ENCODE measurements at places on chromosomes 2 and 18.

GRCh38 chr2:29347774-29348461, 232.7 kb downstream of the CLIP4 start:
- DNase-seq = no peak

- no peak for DNase-seq
Measured at GRCh38 chr2:240512109-240512485, 45.7 kb downstream of the ANKMY1 start.

- DNase-seq = no peak
Measured at GRCh38 chr18:9775178-9775577, 67.1 kb downstream of the RAB31 start.

- no peak for DNase-seq
Measured at GRCh38 chr18:66119347-66119746, 368.5 kb downstream of the CDH7 start.

DNA sequence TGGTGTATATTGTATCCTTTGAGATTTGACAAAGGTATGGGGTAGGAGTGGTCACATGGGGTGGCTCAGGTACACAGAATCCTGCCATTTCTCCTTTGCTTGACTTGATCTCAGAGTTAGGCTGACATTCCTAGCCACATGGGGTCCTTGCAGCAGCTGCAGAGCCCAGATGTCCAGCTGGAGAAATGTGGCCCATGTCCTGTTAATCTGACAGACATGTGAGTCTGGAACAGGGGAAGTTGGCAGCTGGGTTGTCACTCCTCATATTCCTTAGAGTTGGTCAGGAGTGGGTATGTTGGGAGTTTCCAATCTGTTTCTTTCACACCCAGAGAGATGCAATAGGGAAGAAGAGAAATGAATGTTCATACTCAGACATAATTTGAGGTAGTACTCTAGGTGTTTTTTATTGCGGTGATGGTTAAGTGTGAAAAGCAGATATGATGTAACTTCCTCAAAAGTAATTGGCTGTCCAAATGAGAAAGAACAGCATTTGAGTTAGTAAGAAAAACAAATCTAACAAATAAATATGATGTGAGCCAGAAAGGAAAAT, 402.6 kb upstream of the MEIS1 start:
- no peak for DNase-seq

DNA sequence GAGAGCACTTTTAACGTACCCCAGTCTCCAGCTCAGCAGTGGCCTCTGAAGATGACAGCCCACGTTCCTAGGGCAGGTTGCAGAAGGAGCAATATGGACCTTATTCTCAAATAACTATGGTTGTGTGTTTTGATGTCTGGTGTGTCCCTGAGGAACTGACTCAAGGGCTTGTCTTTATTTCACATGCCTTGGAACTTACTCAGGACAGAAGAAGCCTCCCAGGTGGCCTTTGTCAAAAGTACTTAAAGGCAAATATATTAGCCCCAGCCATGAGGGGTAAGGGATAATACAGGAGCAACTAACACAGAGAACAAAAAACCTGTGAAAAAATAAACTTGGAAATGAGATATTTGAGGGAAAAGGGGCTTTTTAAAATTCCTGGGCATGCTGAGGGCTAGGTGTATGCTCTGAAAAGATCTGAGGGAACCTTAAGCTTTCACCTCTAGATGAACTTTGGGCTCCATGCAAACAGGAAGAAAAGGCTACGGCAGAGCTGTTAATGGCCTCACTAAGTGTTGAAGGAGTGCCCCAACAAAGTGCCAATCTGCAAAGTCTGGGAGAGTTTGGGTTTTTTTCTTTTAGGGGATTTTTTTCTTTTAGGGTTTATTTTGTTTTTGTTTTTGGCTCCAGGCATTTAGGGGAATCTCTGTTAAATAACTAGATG, 40.3 kb downstream of the SRBD1 start:
- peak; percentile 24 for DNase-seq

DNA sequence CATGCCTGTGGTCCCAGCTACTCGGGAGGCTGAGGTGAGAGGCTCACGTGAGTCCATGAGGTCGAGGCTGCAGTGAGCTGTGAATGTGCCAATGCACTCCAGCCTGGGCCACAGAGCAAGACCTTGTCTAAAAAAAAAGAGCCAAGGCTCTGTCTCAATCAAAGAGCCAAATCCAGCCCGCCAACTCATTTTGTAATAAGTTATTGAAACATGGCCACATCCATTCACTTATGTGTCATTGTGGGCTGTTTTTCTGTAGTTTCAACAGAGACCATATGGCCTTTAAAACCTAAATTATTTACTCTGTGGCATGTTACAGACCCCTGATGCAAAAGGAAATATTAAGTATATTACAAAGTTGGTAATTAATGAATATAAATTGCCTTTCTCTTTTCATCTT, 60.8 kb downstream of the GPR39 start:
- DNase-seq = no peak

GRCh38 chr2:112708968-112709367, 11.9 kb upstream of the NT5DC4 start:
- no peak for DNase-seq

GRCh38 chr18:58867281-58867961, 2.7 kb downstream of the ZNF532 start:
- no peak for DNase-seq

DNA sequence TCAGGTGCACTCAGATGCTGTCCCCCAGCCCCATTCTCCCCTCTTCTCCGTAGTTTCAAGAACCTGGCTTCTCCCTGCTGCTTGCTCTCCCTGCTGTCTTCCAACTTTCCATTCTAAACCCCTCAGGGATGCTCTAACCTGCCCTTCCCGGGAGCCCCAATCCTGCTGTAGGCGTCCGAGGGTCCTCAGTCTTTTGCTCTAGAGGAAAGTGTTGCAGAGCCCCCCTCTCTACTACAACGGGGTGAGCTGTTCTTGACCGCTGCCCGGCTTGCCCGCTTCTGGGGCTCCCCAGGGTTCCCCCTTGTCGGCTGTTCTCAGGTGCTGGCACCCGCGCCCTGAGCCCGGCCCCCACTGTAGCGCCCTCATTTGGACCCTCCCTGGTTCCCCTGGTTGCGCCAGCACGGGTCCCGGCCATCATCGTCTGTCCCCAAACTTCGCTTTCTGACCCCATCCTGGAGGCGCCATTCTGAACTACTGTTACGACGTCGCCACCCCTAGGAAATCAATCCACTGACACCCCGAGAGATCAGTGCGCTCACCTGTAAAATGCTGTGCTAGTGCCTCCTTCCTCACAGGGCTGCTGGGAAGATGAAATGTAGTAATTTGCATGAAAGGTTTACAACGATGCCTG, 31.9 kb upstream of the REG3G start:
- no peak for DNase-seq

DNA sequence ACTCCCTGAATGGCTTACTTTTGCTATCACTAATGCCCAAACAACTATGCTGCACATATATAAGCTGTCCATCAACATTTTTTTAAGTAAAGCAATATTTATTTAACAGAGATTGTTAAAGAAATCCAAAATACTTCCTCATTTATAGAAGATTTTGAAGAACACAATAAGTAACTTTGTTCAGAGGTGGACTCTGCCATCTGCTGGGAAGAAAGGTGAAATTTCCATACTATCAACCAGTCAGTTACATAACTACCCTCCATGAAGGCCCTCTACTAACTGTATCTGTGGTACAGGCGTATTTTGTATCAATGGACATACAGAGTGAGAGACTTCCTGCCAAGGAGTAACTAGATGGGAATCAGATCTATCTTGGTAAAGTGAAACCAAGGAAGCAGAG, 106.0 kb downstream of the DTNB start:
- peak; percentile 59 for DNase-seq

GRCh38 chr2:40844353-40845277, 392.7 kb upstream of the SLC8A1 start:
- peak; percentile 43 for DNase-seq

GRCh38 chr2:224849264-224849663, 133.1 kb upstream of the CCDC195 start:
- peak; percentile 51 for DNase-seq

DNA sequence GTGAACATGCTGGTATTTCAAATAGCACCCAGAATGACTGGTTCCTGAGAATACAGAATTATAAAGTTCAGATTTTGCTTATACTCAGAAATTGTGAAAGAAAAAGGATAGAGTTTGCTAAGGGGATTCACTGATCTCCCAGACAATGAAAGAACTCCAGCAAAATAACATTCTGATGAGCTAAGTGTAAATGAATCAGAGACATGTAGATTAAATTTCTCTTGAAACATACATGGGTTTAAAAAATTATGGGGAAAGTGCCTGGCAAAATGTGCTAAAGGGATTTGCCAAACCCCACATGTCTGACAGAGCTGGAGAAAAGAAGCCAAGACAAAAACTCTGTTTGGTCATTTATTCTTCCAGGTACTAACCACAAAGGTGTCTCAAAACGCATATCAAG, 116.3 kb downstream of the FTCDNL1 start:
- DNase-seq = no peak

DNA sequence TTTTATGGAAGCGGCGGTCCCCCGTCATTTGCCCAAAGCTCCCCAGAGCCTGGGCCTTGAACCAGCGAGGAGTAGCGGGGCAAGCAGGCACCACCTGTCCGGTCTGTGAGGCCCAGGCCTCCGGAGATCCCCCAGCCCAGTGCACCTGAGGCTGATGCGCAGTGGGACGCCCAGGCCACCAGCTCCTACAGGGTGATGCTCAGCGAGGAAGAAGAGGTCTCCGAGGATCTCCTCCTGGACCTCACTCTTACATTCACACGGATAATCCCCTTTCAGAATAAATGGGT, 220.2 kb downstream of the NDUFA10 start:
- DNase-seq = no peak

GRCh38 chr2:161426455-161426921, 10.4 kb downstream of the TBR1 start:
- peak; percentile 43 for DNase-seq

DNA sequence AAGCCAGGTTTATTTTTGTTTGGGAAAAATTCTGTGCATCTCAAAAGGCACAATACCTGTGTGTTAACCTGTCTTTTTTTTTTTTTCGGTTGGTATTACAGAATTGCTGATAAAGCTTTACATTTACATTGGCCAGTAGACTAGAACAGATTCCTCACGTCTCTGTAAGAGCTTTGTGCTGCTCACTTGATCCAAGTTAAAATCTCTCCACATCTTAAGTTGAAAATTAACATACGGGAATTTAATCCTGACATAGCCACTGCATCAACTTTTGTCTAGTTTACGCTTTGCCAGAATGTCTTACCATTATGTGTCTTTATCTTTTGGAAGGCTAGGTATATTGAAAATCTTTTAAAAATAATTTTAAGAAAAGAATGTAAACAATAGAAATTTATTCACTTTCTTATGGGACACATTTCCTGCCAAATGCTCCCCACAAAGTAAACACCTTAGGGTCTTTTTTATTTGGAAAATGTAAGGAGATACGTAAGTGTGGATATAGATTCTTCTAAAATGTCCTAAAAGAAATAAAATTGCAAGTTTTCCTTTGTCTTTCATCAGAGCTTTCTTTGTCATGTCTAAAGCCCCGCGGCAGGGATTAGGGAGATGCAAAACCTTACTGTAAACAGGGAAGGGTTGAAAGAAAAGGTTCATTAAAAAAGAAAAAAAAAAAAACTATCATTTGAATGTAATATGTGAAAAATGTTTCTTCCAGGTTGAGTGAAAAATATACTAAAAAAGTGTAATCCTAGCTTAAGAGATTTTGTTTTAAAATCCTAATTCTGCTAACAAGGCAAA, 912.8 kb downstream of the NRXN1 start:
- DNase-seq = no peak

GRCh38 chr2:189412330-189412953, 28.8 kb upstream of the WDR75 start:
- peak; percentile 69 for DNase-seq

- DNase-seq = peak; percentile 42
Measured at GRCh38 chr2:176643646-176644045, 374.4 kb downstream of the MTX2 start.

GRCh38 chr2:215879977-215880940, 133.1 kb downstream of the MREG start:
- peak; percentile 53 for DNase-seq

DNA sequence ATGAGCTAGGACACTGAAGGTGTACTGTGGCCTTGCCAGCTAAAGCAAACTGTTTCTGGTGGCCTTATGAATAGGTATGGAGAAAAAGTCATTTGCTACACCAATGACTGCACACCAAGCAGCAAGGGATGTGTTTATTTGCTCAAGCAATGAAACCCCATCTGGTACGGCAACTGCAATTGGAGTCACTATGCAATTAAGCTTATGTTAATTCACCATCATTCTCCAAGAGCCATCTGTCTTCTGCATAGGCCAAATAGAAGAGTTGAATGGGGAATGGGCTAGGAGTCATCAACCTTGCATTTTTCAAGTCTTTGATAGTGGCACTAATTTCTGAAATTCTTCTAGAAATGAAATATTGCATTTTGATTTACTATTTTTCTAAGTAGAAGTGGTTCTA, 372.0 kb downstream of the KCNJ3 start:
- DNase-seq = no peak
